Pancreas (tissue), 10 donors: ENCODE measurements at places on chromosomes 5 and 9. TPM values are rescaled to one million over a fixed set of nuclear protein-coding genes. Genes with fewer than 3 reads are reported as not detected.

Gene FOXI1
- not detected for total RNA-seq

Gene DMRT3
- not detected for total RNA-seq

Gene HMMR
- total RNA-seq = not detected

Gene DEPDC1B
- 0.08 TPM for total RNA-seq

Gene ZNF879
- total RNA-seq = 1.6 TPM

Gene CCDC192
- not detected for total RNA-seq

Gene UBTD2
- 4.5 TPM for total RNA-seq

Gene TYRP1
- not detected for total RNA-seq

Gene SPINK7
- total RNA-seq = not detected

Gene OR1K1
- total RNA-seq = not detected

Gene NDUFA8
- 13.5 TPM for total RNA-seq

DNA sequence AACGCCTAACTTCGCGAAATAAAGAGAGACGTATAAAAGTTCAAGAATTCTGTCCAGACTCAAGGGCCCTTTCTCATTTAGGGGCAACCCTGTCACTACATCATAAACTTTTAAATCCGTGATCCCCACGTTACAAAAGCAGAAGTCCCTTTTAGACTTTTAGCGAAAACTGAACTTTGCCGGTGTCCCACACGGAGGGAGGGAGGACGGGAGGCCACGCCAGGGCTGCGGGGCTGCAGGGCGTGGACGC, 515 bp upstream of the F2R start:
- DNase-seq = no peak
- H3K4me3 ChIP-seq = peak overlapping the region; percentile 49
- no peaks in the 10 kb centered on the region for H3K27me3 ChIP-seq
- no peak overlapping the region for H3K27ac ChIP-seq

DNA sequence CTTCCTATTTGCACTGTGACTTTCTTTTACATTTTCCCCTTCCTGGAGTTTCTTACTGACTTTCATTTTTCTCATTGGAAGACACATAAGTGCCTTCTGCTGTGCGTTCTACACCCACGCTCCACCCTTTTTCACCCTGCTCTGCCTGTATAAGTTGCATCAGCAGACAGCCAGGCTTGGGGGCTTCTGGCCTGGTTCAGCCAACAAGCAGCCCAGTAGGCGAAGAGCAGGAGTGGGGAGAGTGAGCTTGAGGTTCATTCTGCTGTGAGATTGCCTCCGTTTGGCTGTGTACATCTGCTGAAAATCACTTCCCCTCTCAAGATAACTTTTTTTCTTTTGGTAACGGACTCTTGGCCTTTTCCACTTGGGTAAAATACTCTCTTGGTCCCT, 38.4 kb downstream of the RASGRF2 start:
- no peaks in the 10 kb centered on the region for H3K27me3 ChIP-seq
- no peaks in the 10 kb centered on the region for H3K4me1 ChIP-seq
- DNase-seq = no peak
- H3K4me3 ChIP-seq = no peak overlapping the region
- H3K27ac ChIP-seq = no peak overlapping the region
- no peaks in the 10 kb centered on the region for H3K36me3 ChIP-seq

DNA sequence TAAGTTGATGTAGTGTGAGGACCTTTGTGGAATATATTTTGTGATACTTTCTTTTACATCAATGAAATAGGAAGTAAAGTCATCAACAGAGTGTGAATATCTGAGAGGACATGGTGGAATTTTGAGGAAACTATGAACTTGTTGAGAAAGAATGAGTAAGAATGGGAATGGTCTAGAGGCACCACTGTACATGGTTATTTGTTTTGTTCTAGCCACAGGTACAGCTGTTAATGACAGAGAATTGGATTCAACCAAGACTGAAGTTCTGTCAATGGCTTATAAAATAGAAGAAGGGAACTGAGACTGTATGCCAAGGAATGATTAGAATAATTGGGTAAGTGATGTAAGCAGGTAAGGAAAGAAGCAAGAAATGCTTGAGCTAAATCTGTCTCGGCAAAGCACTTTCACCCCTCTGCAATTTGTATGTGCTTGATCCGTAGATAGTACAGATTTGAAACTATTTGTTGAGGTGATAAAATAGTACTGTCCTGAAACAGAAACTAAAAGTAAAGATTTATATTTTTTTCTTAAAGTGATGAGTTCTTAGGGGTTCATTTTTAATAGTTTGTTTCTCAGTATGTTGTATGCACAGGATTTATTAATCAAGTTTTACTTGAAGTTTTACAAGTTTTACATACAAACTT, 468.8 kb upstream of the SMC2 start:
- H3K27ac ChIP-seq = no peak overlapping the region
- H3K36me3 ChIP-seq = no peaks in the 10 kb centered on the region
- H3K27me3 ChIP-seq = no peaks in the 10 kb centered on the region
- H3K4me1 ChIP-seq = no peaks in the 10 kb centered on the region
- DNase-seq = no peak

DNA sequence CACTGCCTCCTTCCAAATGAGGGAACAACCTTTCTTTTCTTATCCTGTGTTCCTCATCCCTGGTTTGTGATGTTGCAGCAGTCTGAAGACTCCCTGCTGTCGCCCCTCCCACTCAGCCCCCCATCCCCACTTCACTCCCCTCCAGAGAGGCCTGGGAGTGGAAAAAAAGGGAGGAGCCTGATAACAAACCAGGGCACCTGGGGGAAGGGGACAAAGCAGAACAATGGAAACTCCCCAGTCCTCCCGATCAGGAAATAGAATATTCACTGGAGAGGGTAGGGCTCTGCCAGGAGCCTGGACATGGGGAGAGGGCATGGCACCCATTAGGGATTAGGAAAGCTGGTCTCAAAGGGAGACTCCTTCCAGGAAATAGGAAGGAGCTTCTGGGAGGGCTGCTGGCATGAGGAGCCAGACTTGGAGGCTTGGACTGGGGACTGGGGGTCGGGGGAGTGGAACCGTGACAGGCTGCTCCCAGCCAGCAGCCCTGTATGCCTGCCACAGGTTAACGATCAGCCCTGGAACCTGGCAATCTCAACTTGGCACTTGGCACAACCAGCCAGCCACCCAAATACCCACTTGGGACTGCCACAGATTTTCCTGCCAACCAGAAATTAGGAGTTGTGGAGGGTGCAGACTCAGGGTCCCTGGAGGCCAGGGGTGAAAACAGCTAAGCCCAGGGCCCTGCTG, 20.0 kb downstream of the PCDH1 start:
- H3K36me3 ChIP-seq = no peaks in the 10 kb centered on the region
- H3K4me1 ChIP-seq = no peaks in the 10 kb centered on the region
- H3K27me3 ChIP-seq = no peaks in the 10 kb centered on the region
- no peak for DNase-seq

- no peaks in the 10 kb centered on the region for H3K27me3 ChIP-seq
- no peaks in the 10 kb centered on the region for H3K4me1 ChIP-seq
- H3K27ac ChIP-seq = no peak overlapping the region
- DNase-seq = no peak
- H3K36me3 ChIP-seq = no peaks in the 10 kb centered on the region
Observed at GRCh38 chr9:121386442-121387175, 16.6 kb upstream of the STOM start.

DNA sequence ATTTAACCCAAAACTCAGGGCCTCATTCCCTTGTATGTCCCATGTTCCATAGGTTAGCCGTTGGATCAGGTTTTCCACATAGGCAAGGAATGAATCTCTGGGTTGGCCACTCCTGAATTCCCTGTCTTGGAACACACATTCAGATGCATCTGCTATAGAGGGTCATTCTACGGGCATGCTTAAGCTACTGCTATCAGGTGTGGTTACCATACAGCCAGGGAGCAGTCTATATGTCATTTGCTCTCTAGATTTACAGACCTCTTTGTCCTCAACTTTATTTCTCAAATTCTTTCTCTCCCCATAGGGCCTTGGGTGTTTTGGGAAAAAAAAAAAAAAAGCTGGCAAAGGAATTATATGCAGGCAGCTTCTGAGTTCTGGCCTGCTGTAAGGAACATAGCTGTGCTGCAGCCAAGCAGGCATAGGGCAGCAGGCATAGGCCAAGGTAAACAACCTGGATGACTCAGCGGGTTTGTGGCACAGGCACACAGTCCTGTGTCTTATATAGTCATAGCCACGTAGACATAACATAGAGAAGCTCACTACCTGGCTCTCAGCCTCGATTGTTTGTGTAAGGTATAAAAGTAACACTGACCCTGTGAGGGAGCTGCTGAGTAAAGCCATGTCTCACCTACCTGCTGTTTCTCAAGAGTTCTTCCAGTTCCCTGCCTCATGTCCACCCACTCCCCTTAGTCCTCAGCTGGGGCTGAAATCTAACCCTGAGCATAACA, 141.5 kb downstream of the OSTF1 start:
- no peaks in the 10 kb centered on the region for H3K27me3 ChIP-seq
- H3K27ac ChIP-seq = peak overlapping the region; percentile 52
- H3K4me3 ChIP-seq = no peak overlapping the region
- no peak for DNase-seq
- peaks cover 11% of the 10 kb centered on the region for H3K4me1 ChIP-seq

- no peak overlapping the region for H3K27ac ChIP-seq
- no peaks in the 10 kb centered on the region for H3K4me1 ChIP-seq
- no peaks in the 10 kb centered on the region for H3K36me3 ChIP-seq
Observed at GRCh38 chr5:103774721-103775120, 212.1 kb upstream of the NUDT12 start.

DNA sequence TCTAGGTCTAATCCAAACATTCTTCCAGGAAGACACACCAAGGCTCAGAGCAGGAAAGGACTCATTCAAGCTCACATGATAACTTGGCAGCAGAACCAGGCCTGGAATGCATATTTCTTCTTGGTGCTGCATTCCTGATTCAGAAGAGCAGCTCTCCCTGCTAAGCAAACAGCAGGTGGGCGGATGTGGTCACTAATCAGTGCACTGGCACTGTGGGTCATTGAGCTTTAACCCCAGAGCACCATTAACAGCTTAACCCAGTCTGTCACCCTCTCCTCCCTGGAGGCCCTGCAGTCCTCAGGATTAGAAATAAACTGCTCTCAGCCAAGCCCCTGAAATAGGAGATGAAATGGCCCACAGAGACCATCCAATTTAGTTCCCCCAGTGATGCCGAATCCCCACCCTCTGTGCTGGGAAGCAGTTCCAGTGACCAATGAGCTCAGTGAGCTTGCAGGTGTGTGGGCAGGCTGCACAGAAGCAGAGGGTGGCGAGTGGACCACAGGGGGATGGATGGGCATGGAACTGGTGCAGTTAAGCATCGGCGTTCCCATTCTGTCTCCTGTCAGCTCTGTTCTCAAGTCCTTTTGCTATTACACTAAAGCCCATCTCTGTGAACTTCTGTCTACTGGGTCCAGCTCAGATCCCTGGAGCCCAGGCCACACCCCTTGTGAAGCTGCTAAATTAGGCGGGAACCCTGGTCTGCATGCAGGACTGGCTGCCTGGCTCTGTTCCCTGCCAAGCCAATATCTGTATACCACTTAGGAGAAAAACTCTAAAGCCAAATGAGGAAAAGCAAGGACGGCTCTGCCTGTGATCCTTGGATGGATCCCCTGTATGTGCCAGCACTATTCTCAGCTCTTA, 16.6 kb upstream of the MEGF9 start:
- H3K36me3 ChIP-seq = no peaks in the 10 kb centered on the region
- H3K27ac ChIP-seq = no peak overlapping the region
- H3K27me3 ChIP-seq = no peaks in the 10 kb centered on the region
- H3K4me3 ChIP-seq = no peak overlapping the region

DNA sequence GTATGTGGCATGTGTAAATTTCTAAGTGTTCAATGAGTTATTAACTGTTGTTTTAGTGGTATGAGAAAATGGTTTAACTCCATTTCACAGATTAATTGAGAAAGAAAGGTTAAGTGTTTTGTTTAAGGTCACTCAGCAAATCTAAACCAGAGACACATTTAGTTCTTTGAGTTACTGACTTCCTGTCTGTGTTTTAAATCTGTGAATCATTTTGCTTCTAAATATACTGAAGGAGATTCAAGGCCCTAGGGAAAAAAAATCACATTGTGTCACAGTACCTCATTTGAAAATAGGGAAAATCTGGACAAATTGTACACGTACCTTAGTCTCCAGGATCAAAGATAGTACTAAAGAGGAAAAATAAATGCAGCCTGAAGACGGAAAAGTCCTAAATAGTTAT, 368.2 kb downstream of the TMEM161B start:
- no peaks in the 10 kb centered on the region for H3K36me3 ChIP-seq
- no peak overlapping the region for H3K27ac ChIP-seq
- no peaks in the 10 kb centered on the region for H3K27me3 ChIP-seq
- no peak overlapping the region for H3K4me3 ChIP-seq
- H3K4me1 ChIP-seq = no peaks in the 10 kb centered on the region
- DNase-seq = no peak

- no peak overlapping the region for H3K4me3 ChIP-seq
- no peaks in the 10 kb centered on the region for H3K27me3 ChIP-seq
- DNase-seq = peak; percentile 51
- no peaks in the 10 kb centered on the region for H3K36me3 ChIP-seq
Observed at GRCh38 chr5:138504799-138505198, 38.2 kb downstream of the ETF1 start.

GRCh38 chr9:115864581-115864980, 289.0 kb upstream of the PAPPA start:
- no peak overlapping the region for H3K4me3 ChIP-seq
- H3K36me3 ChIP-seq = no peaks in the 10 kb centered on the region
- no peaks in the 10 kb centered on the region for H3K4me1 ChIP-seq
- no peaks in the 10 kb centered on the region for H3K27me3 ChIP-seq
- no peak overlapping the region for H3K27ac ChIP-seq

DNA sequence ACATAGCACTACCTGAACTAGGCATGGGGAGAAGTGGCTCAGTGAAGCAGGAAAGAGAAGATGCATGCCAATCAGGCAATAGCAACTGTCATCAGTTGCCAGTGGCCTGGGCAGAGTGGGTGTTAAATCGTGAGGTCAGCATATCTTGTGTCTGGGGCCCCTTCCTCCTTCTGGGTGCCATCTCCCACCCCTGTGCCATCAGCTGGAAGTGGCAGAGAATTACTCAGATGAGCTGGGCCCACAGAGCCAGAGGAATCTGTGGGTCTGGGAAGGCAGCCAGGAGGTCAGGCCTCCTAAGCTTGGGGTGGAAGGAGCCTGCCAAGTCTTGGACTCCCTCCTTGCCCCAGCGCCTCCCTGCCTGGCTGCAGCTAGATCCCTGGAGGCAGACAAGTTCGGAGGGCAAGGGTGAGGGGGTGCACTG, 66.5 kb downstream of the GALNT12 start:
- H3K4me3 ChIP-seq = no peak overlapping the region
- peak; percentile 58 for DNase-seq
- no peak overlapping the region for H3K27ac ChIP-seq
- H3K4me1 ChIP-seq = no peaks in the 10 kb centered on the region

DNA sequence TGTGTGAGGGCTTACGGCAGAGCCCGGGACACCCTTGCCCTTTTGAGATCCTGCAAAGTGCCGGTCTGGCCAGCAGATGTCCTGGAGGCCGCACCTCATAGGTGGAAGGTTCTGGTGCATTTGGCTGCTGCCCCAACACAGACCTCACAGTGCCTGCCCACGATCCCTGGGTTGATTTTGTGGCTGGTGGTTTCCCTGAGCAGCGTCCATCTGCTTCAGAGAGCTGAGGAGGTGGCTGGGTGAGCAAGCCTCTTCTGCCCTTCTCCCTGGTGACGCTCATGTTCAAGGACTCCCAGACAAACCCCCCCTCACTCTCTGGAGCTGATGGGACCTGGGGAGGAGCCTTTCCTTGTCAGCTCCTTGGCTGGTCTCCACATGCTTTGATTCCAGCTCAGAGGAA, 18.9 kb downstream of the BNIP1 start:
- H3K27ac ChIP-seq = no peak overlapping the region
- no peak for DNase-seq
- H3K36me3 ChIP-seq = peaks cover 15% of the 10 kb centered on the region
- H3K4me1 ChIP-seq = no peaks in the 10 kb centered on the region
- no peak overlapping the region for H3K4me3 ChIP-seq

- H3K4me3 ChIP-seq = no peak overlapping the region
- H3K27ac ChIP-seq = no peak overlapping the region
- no peaks in the 10 kb centered on the region for H3K27me3 ChIP-seq
- peaks cover 6% of the 10 kb centered on the region for H3K4me1 ChIP-seq
Observed at GRCh38 chr5:55624841-55625588, 87.1 kb downstream of the SLC38A9 start.
